SW480 (cell line): ENCODE measurements at places on chromosomes 1 and 21.

DNA sequence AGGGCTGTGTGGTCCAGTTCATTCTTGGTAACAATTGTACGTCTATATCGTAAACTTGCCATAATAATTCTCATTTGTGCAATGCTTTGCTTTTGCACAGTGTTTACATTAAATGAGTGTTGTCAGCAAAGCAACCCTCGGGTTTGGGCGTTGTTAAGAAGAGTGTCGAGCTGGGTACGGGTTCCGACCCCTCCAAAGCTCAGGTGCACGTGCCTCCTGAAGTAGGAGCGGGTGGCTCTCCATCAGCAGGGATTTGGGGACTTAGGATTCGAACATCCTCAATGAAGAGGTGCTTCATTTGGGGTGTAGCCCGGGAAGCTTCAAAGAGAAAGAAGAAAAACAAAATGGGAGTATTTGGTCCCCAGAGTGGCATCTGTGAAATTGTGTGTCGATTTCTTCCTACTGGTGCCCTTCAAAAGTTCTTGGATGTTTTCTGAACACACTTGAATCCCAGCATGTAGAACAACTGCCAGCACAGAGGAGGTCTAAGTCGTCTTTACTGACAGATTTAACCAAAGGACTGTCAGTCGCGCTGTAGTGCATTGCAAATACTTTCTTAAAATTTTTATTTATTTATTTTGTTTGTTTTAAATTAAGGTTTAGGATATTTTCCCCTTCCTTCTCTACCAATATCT lies 1.1 kb downstream of the TRIM58 start:
- DNase-seq: peak; percentile 2

DNA sequence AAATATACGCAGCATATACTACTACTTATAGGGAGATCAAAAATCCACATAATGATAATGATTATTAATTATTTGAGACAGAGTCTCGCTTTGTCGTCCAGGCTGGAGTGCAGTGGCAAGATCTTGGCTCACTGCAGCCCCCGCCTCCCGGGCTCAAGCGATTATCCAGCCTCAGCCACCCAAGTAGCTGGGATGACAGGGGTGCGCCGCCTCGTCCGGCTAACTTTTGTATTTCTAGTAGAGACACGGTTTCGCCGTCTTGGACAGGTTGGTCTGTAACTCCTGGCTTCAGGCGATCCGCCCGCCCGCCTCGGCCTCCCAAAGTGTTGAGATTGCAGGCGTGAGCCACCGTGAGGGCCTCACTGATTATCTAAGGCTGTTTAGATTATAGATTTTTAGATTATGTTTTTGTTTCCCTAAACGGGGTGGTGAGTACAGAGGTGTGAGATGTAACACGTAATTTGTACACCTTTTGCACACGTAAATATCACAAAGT lies 548 bp upstream of the SLC25A33 start:
- no peak for DNase-seq

- no peak for DNase-seq
Observed at GRCh38 chr1:114102136-114102535, 51.5 kb downstream of the SYT6 start.

DNA sequence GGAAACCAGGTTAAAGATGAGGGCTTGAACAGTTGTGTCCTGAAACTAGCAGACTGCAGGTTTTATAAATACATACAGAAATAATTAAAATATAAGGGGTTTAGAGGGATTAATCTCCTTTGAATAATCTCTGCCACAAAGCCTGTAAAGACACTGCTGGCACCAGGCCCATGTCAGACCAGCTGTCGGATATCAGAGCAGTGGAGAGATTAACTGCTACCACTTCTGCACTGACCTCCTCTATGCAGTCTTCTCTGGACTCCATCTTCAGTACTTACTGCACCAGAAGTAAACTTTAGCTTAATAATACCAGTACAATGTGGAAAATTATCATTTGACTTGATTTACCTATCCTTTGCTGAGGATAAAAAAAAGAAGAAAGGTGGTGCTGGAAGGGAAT lies 128.6 kb downstream of the LHX4 start:
- DNase-seq: no peak

DNA sequence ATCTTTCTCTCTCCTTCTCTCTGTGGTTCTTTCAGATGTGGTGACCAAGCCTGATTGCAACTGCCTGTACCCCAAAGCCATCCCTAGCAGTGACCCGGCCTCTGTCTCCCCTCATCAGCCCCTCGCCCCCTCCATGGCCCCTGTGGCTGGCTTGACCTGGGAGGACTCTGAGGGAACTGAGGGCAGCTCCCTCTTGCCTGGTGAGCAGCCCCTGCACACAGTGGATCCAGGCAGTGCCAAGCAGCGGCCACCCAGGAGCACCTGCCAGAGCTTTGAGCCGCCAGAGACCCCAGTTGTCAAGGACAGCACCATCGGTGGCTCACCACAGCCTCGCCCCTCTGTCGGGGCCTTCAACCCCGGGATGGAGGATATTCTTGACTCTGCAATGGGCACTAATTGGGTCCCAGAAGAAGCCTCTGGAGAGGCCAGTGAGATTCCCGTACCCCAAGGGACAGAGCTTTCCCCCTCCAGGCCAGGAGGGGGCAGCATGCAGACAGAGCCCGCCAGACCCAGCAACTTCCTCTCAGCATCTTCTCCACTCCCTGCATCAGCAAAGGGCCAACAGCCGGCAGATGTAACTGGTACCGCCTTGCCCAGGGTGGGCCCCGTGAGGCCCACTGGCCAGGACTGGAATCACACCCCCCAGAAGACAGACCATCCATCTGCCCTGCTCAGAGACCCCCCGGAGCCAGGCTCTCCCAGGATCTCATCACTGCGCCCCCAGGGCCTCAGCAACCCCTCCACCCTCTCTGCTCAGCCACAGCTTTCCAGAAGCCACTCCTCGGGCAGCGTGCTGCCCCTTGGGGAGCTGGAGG lies 12.7 kb downstream of the CSF1 start:
- peak; percentile 49 for DNase-seq

DNA sequence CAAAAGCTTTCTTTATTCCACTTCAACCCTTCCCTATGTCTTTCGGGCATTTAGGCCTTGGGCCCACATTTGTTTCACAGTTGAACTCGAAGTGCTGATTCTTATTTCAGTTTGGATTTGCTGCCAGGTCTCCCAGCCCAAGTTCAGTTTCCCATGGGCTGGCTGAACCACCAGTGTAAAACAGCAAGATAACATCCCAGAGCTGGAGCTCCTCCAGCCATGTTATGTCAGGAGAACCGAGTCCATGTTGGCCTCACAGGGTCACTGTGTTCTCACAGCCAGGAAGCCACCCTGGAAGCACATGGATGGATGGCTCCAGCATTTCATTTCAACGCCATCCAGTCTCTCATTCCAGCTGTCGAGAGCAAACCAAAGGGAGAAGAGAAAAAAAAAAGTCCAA lies 45.2 kb upstream of the RXRG start:
- DNase-seq: no peak

DNA sequence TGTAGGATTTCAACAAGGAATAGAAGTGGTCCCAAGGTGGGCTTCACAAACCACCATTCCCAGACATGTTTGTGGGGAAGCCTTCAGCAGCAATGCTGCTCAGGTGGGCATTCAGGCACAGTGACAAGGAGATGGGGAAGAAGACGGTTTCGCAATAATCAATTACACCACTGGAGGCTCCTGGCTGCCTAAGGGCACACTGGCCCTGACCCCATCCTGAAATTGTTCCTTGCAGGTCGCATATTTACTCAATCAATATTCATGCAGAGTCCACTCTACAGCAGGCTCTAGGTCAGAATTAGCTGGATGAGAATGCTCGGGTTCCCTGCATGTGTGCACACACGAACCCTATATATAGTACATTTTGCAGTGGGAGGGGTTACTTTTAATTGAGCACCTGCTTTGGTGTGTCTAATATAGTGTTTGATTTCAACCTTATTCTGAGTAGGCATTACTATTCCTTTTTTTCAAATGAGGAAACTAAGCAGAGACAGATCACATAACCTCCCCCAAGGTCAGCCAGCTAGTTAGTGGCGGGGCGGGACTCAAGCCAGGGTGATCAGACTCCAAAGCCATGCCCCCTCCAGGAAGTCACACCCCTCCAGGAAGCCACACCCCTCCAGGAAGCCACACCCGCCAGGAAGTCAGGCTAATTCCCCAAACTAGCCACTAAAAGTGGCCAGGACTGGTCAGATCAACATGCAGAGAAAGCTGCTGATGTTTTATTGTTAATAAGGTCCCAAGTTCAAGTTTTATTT lies 106.5 kb downstream of the HLCS start:
- DNase-seq: peak; percentile 93

DNA sequence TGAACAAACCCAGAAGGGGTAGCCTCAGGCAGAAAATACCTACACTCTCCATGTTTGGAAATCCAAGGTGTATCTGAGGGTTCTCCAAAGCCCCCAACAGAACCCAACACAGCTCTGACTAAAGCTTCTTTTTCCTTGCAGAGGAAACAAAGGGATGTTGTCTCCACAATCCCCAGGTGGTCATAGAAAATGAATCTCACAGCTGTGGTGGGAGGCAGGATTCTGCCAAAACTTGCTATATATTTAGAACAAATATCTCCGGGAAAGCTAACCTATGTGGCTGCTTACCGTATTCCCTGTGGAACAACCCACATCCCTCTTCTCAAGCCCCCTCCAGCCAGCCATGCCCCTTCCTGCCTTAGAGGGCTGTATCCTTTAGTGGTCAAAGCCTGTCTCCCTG lies 406.1 kb downstream of the PRDM2 start:
- no peak for DNase-seq

GRCh38 chr21:32003411-32003810 lies 130.6 kb downstream of the HUNK start:
- DNase-seq: no peak

DNA sequence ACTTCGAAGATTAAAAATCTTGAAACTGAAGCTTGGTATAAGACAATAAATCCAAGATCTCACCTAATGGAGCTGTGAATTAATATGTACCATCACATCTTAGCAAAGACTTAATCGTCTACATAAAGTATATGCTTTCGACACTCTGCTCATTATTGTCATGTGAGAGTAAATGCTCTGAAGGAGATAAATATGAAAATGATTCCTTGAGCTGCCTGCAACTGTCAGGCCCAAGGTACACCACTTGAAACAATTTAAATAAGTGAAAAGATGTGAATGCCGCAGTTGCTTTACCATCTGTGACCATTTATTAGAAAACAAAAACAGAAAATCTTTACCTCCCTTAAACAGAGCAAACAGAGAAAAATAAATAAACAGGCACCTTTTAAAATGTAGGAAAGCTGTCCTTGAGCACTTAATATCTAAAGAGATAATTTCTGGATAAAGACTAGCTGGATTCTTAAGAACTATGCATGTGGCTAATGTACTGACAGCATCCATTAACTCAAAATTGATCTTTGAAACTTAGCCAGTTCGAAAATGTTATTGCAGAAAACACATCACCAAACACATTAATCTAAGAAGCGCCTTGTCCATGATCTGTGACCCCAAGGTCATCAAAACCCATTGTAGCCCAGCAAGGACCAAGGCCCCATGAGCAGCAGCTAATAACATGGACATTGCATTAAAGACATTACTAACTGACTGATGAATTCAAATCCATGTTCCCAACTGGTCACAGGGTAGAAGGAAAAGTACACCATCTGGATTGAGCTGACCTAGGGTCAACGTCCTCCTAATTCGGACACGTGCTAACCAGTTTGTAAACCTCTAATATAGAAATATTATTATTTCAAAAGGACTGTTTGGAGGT lies 18.3 kb upstream of the KRTAP7-1 start:
- no peak for DNase-seq

DNA sequence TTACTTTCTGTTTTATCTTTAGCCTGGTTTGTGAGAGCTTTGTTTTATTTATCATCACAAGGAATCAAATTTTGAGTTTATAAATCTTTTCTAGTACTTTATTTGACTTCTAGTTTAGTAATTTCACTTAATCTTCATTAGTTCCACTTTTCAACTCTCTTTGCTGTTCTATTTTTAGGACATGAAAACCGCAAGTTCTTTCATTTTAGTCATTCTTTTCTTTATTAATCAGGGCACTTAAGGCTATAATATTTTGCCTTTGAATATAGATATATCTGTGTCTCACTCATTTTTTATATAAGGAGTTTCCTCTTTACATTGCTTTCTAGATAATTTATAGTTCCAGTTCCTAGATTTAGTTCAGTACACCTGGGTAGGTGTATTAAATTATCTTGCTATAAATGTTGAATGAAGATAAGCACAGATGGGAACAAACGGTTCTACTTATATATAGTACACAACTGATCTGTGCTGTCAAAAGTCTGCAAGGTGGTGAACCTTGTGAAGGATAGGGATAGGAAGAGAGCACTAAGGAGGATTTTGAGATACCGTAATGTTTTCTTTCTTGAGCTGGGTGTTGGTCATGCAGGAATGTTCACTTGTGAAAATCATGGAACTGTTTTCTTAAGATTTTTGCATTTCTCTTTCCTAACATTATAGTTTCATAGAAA lies 402.3 kb downstream of the RYR2 start:
- DNase-seq: no peak

DNA sequence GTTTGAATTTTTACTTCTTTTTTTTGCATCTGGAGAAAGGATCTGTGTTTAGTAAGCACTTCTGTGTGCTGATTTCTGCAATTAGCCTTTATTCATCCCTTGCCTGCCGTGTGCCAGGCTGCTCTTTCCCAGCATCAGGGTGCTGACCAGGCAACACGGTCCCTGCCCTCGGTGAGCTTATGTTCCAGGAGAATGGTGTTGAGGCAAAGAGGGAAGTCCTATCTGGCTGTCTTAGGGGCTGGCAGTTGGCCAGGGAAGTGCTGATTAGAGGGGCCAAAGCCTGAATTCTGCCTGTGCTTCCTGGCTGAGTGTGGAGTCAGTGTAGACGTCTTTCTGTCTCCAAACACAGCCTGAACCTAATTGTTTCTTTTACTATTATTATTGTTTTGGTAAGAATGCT lies 187.1 kb downstream of the CAMTA1 start:
- DNase-seq: no peak

DNA sequence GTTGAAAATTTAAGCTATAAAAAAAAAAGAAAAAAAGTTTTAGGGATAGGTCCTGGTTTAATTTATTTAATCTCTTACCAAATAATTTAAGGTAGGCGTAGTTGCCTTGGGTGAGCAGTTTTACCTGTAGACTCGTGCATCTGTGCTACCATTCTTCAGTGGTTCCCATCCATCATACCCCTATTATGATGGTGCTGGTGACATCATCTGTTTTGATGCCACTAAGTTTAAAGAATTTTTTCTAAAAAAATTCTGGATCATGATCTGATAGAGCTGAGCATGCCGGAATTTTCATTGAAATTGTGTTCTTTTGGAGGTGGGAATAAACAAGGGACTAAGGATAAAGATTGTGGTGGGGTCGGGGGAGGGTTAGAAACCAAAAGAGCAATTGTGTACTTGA lies 15.7 kb downstream of the LAMC1 start:
- no peak for DNase-seq

GRCh38 chr21:42636520-42637266 lies 16.7 kb upstream of the PDE9A start:
- DNase-seq: no peak

DNA sequence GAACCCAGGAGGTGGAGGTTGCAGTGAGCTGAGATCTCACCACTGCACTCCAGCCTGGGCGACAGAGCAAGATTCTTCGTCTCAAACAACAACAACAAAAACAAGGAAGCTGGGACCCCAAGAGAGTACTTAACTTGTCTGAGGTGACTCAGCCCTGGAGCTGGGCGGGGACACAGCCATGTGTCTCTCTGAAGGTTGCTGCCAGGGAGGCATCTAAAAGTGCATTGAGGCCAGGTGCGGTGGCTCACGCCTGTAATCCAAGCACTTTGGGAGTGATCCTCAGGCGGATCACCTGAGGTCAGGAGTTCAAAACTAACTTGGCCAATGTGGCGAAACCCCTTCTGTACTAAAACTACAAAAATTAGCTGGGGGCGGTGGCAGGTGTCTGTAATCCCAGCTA lies 7.7 kb downstream of the IFI6 start:
- DNase-seq: no peak
